ENCODE measurements at places on chromosomes 6 and 20.
A peak's percentile ranks its signal among the peaks of the same experiment; 100 is the strongest.

- no peak for DNase-seq
These were observed 81.0 kb upstream of the FAM8A1 start for GRCh38 chr6:17519120-17519519.

GRCh38 chr20:14142171-14142570 lies 146.9 kb downstream of the MACROD2 start:
- no peak for DNase-seq

DNA sequence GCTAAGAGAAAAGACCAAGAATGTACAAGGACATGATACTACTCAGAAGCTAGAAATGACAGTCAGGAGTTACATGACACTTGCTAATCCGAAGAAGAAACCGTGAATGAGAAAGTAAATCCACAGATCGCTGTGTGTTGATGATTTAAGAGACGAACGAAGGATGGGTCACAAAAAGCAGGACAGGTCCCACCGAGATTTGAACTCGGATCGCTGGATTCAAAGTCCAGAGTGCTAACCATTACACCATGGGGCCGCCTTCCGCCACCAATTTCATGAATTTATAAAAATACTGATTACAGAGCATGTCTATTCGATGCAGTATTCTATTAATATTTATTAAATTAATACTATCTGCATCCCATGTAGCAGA lies 54.0 kb upstream of the BTN3A2 start:
- no peak for DNase-seq

- no peak for DNase-seq
These were observed 18.0 kb downstream of the HECA start for GRCh38 chr6:139152892-139153271.

GRCh38 chr6:116111552-116112528 lies 11.2 kb downstream of the NT5DC1 start:
- peak; percentile 1 for DNase-seq

DNA sequence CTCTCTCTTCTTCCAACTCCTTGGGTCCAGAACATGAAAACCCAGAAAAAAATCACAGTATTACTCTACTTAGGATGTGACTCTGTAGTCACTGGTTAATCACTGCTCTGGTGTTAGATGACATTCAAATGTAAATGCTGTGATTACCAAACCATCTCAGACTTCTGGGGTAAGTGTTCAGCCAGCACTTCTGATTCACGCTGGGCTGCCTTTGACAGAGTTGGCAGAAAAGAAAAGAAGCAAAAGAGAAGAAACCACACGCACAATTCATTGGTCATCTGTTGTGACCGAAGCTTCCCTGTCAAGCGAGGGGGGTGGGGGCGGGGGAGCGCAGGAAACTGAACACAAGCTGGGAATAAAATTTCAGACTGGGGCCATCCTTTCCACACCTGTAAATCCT lies 82.7 kb downstream of the PSMG4 start:
- DNase-seq, result no peak

DNA sequence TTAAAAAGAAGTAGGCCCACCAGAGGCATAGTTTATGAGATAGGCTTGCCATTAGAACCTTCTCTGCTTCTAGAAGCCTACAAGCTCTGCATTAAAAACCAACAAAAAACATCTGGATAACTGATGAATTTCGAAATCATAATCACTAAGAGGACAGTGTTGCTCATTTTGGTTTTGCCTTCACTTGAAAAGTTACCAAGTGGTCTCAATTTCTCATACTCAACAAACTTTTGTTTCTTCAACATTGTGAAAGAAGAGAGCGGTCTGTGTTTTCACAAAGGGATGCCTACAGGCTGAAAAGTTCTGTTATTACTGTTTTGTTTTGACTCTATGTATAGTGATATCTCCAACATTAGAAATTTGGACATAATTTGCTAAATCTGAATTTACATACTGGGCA lies 98.9 kb downstream of the PDSS2 start:
- no peak for DNase-seq

DNA sequence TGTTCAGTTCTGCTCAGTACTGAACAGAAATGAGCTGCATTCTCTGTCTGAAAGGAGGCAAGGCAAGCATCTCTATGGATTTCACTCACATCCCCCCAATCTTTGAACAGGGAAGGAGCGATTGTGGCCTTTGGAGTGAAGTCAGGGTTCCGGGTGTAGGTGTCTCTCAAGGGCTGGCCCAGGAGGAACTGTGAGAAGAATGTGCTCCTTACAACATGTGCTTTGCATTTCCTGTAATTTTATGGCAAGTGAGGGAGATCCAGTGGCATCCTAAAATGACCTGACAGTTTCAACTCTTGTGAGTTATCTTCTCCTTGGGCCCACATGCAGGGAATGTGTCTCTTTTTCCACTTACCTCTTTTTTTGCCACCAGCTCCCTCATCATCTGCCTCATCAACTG lies 63.0 kb upstream of the RIN2 start:
- DNase-seq, result no peak

DNA sequence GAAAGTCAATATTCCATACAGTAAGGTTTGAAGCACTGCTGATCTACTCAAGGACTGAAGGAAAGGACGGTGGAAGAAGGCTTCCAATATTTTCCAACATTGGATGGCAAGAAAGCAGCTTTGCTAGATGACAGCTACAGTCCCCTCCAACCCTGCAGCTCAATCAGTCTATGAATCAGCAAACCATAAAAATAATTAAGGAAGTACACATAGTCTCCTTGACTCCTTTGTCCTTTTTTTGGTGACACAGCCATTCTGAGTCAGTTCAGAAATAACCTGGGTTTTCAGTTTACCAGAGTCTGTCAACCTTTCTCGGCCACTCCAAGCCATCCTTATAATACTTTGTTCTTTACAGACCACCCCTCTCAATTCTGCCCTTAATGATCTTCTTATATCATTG lies 232.5 kb downstream of the IBTK start:
- no peak for DNase-seq

- no peak for DNase-seq
These were observed 11.5 kb upstream of the CDKN1A start for GRCh38 chr6:36666826-36667591.

DNA sequence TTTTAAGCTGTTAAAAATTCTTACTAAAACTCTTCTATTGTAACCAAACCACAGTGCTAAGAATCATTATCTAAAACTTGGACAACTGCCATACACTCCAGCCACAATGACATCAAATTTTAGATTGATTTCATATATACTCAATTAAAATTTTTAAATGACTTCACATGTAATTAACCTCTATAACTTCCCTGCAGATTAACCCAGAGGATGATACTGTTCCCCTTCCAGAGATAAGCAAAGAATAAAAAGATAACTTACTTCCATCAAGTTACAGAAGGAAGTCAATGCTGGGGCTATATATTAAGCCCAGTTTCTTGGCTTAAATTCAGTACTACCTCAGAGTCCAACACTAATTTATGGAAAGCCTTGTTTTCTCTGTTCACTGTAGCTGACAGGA lies 71.3 kb downstream of the ARHGAP18 start:
- no peak for DNase-seq

- DNase-seq, result peak; percentile 66
These were observed 102.8 kb upstream of the SGK1 start for GRCh38 chr6:134420614-134421181.

Data from fibroblast of skin of left biceps (primary cell).